ENCODE measurements at places on chromosomes 2 and 18.

DNA sequence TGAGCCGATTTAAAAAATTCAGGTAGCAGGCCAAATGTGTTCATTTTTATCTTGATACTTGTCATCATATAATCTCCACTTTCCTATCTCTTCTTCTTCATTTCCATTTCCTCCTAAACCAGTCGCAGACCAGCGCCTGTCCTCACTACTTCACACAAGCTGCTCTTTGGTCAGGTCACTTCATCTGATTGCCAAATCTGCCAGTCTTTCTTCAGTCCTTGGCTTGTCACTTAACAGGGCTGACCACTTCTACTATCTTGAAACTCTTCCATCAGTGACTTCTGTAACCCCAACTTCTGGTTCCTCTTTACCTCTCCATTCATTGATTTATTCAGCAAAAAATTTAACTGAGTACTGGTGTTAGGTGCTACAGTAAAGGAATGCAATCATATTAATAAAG, 18.0 kb upstream of the SPRED2 start:
- DNase-seq, result no peak

DNA sequence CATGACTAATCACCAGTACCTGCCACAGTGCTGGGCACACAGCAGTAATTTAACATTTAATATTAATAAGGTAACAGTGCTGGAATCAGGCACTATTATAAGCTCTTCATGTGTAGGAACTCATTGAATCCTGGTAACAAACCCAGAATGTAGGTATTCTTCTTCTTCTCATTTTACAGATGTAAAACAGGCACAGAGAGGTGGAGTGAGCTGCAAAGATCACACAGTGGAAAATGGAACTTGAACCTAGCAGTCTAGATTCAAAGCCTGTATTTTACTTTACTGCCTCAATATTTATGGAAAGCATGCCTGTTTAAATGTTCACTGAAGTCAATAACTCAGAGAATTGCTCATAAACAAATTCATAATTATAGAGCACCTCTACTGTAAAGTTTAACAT, 3.7 kb upstream of the VAPA start:
- DNase-seq, result no peak

DNA sequence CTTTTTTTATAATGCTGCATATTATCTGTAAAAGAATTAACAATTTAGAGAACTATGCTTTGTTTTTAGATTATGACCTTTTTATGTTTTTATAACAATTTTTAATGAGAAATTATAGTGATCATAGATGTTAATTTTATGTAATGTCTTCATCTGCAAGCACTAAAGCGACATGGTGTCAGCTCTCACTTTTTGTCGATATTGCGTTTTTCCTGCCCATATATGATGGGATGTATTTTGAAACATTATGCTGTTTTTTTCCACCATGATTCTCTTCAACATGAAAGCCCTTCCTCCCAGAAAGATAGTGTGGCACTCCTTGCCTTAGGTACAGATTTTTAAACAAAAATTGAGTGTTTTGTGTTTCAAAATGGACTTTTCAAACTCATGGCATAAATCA, 104.3 kb downstream of the KCNH7 start:
- no peak for DNase-seq

DNA sequence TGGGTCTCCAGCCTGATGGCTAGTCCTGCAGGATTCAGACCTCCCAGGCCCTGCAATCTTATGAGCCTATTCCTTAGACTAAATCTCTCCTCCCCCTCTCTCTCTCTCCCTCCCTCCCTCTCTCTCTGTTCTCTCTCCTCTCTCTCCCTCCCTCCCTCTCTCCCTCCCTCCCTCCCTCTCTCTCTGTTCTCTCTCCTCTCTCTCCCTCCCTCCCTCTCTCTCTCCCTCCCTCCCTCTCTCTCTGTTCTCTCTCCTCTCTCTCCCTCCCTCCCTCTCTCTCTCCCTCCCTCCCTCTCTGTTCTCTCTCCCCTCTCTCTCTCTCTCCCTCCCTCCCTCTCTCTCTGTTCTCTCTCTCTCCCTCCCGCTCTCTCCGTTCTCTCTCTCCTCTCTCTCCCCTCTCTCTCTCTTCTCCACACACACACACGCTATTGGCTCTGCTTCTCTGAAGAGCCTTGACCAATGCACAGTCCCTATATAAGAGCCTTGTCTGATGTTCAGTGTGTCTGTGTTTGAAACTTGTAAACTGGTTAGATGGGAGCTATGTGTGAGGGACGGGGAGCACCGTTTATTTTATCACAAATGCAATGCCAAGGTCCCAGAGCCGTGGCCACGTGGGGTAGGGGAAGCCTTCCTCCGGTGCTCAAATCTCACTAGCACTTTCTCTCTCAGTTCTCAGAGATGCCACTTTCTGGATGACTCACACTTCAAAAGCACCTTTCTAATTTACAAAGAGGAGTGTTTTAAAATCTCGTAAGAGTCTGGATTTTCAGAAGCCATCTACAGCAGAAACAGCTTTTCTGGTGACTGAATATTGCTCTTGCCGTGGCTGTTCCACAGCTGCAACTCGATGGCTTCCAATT, 9.4 kb upstream of the PRLH start:
- no peak for DNase-seq

GRCh38 chr2:178229927-178230326, 35.6 kb downstream of the OSBPL6 start:
- DNase-seq, result no peak

GRCh38 chr2:231228974-231229529, 30.6 kb downstream of the ARMC9 start:
- no peak for DNase-seq

DNA sequence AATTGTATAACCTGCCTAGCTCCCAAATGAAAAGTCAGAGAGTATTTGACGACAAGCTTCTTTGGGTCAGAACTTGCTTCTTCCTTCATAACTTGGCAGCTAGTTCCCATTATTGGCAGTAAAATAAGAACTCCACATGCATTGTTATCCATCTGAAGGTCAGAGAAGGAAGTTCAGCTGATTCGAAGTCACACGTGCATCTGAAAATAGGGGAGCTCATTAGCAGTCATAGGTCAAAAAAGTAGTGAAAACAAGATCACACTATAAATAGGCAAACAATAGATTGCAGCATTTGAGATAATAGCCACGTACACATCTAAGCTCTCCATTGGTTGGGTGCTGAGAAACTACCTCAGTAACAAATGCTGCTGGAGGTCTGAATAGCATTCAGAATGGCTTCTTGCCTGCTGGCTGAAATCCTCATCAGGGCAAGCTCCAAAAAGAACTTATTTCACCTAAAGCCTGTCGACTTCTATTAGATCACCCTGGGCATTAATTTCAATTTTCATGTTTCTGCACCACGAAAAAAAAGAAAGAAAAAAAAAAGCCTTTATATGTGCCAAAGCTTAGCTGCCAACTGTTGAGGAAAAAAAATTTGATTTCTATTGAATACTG, 1492.9 kb upstream of the CELF4 start:
- no peak for DNase-seq

- no peak for DNase-seq
Measured at GRCh38 chr18:49082714-49083688, 132.2 kb upstream of the SMAD7 start.

DNA sequence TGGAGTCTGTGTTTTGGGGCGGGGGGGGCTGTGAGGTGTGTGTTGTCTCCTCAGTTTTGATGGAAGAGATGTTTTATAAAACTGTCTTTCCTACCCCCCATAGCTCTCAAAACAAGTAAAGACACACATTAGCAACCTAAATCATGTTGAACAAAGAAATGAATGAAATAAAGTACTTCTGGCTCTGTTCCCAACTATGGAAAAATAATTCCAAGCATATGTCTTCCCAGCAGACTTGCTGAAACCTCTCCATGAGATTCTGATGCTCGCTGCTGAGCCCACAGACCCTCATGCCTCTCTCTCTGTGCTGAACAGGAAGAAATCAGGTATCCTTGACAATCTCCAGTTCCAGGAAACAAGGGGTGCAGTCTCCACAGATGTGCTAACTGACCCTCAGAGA, 226.7 kb upstream of the KLHL29 start:
- DNase-seq, result no peak

DNA sequence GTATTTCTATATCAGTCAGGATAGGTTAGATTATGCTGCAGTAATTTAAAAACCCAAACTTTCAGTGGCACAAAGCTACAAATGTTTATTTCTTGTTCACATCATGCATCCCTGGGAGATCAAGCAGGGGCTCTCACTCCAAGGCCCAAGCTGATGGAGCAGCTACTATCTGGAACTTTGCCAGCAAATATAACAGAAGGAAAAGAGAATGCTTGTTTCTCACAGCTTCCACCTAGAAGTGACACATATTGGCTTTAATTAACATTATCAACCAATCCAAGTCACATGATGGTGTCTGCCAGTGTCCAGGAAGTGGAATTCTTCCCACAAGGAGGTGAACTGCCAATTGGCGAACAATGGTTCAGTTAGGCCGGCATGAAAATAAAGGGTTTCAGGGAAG, 306.9 kb downstream of the BCL11A start:
- DNase-seq, result no peak

- no peak for DNase-seq
Measured at GRCh38 chr2:218081695-218082094, 12.6 kb downstream of the RUFY4 start.

DNA sequence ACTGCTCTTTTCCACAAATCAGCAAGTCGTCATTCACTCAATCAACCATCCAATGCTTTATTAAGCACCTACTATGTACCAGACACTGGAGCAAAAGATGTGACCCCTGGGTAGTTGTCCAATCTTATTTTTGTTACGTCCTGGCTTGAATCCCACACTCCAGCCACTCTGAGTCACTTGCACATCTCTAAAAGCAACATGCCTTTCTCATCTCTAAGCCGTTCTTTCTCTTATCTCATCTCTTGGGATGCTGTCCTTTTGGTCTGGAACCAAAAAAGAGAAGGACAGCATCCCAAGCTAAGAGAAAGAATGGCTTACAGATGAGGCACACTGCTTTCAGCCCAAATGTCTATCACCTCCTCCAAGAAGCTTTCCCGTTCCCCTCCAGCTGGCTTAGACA, 58.8 kb downstream of the RNF152 start:
- DNase-seq, result no peak

DNA sequence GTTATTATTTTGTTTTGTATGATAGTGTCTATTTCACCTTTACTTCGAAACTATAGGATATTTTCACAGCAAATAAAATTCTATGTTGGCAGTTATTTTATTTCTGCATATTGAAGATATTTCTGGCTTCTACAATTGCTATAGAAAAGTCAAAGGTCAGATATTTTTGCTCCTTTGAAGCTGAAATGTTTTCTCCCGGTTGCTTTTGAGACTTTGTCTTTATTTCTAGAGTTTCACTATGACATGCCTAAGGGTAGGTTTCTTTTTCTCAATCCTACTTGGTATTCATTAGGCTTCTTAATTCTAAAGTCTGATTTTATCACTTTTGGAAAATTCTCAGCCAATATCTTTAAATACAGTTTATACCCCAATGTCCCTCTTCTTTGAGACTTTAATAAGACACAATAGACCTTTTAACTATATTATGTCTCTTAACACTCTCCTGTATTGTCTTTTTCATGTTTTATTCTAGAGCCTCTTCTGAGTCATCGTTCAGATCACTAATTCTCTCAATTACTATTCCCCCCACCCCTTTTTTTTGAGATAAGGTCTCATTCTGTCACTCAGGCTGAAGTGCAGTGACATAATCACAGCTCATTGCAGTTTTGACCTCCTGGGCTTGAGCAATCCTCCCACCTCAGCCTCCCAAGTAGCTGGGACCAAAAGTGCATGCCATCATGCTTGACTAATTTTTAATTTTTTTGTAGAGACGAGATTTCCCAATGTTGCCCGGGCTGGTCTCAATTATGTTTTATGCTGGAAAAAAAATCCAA, 50.5 kb downstream of the USP37 start:
- DNase-seq, result no peak

- no peak for DNase-seq
Measured at GRCh38 chr18:70333316-70333715, 44.5 kb downstream of the SOCS6 start.

Measured in iPS DF 6.9 (cell line).